ENCODE measurements at places on chromosomes 13 and 19. TPM values are rescaled to one million over a fixed set of nuclear protein-coding genes. Genes with fewer than 3 reads are reported as not detected.

JAK3 gene
- 231 TPM for total RNA-seq

NOTCH3 gene
- not detected for total RNA-seq

PLIN4 gene
- total RNA-seq: not detected

ZNF90 gene
- 15.5 TPM for total RNA-seq

ASPDH gene
- total RNA-seq: not detected

ACTL9 gene
- not detected for total RNA-seq

ZNF443 gene
- 4.1 TPM for total RNA-seq

DGKH gene
- total RNA-seq: 13.7 TPM

SGTA gene
- total RNA-seq: 44.3 TPM

ZNF570 gene
- 3.7 TPM for total RNA-seq

IGFL4 gene
- total RNA-seq: not detected

WDR88 gene
- total RNA-seq: not detected

KLK5 gene
- not detected for total RNA-seq

U2AF1L4 gene
- total RNA-seq: 41.8 TPM

ADPRHL1 gene
- total RNA-seq: 0.10 TPM

LYPD3 gene
- 1.6 TPM for total RNA-seq

CYSLTR2 gene
- 1.7 TPM for total RNA-seq

RUBCNL gene
- total RNA-seq: 3.6 TPM

KLC3 gene
- not detected for total RNA-seq

CGB5 gene
- not detected for total RNA-seq

SELENOV gene
- not detected for total RNA-seq

FAAP24 gene
- 9.6 TPM for total RNA-seq

RASAL3 gene
- 63.2 TPM for total RNA-seq

ZNF229 gene
- 0.57 TPM for total RNA-seq

MEIOSIN gene
- not detected for total RNA-seq

SLC17A7 gene
- total RNA-seq: 0.12 TPM

ZNF723 gene
- not detected for total RNA-seq

MBD3L2 gene
- total RNA-seq: not detected

DENND1C gene
- 55.7 TPM for total RNA-seq

PCDH20 gene
- not detected for total RNA-seq

CYP2F1 gene
- total RNA-seq: not detected

LMTK3 gene
- 2.6 TPM for total RNA-seq

All from activated naive CD4-positive, alpha-beta T cell treated with anti-CD3 and anti-CD28 coated beads for 36 hours (primary cell).